Chondrocyte (in vitro differentiated cells): ENCODE measurements at places on chromosomes 7 and 10. TPM values are rescaled to one million over a fixed set of nuclear protein-coding genes. Genes with fewer than 3 reads are reported as not detected.

The SFRP4 gene
- 0.25 to 0.75 TPM (median 0.41 TPM) in 3 replicates for total RNA-seq

The TMEM178B gene
- 0.12 to 0.92 TPM (median 0.92 TPM) in 3 replicates for total RNA-seq

The ATOH7 gene
- total RNA-seq: not detected in 3 replicates

The CALHM3 gene
- total RNA-seq: not detected in 3 replicates

The AKR1E2 gene
- total RNA-seq: 4.1 to 5.3 TPM (median 4.9 TPM) in 3 replicates

The STEAP2 gene
- 0.20 TPM in 1 of 3 replicates, not detected in the others for total RNA-seq

The CACNA2D1 gene
- total RNA-seq: 28.6 to 32.9 TPM (median 31.3 TPM) in 3 replicates

The MRPS24 gene
- 70.2 to 76.9 TPM (median 72.9 TPM) in 3 replicates for total RNA-seq

The STEAP4 gene
- not detected in 3 replicates for total RNA-seq

The AOAH gene
- not detected in 3 replicates for total RNA-seq

The IL15RA gene
- total RNA-seq: 0.56 to 0.65 TPM in 2 of 3 replicates, not detected in the other

The SPDYE8 gene
- total RNA-seq: not detected in 3 replicates

The RBM20 gene
- total RNA-seq: 1.4 to 3.8 TPM (median 3.6 TPM) in 3 replicates

The PNLIPRP2 gene
- total RNA-seq: not detected in 3 replicates

The C10orf67 gene
- not detected in 3 replicates for total RNA-seq
